ENCODE measurements at places on chromosomes 6 and 20. TPM values are rescaled to one million over a fixed set of nuclear protein-coding genes. Genes with fewer than 3 reads are reported as not detected.

The UST gene
- 2.4 TPM for total RNA-seq

The DST gene
- 177 TPM for total RNA-seq

The RMND1 gene
- total RNA-seq: 13.2 TPM

The ESF1 gene
- 14.7 TPM for total RNA-seq

The PPP1R16B gene
- total RNA-seq: not detected

DNA sequence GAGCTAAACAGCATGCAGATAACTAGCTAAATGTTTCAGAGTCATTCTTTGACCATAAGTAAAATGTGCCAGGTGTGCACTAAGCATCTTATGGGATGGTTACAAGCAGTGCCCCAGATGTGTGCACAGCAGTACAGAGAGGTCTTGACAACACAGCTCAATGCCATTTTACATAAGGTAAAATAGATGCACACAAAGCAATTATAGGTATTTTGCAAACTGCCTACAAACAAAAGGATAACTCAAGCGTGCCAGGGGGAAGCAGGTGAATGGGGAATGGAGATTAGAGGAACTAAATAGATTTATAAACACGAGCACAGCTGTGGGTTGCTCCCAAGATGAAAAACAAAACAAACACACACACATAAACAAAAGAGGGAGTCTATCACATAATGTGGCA lies 64.8 kb downstream of the SLC2A10 start:
- no peak for DNase-seq

DNA sequence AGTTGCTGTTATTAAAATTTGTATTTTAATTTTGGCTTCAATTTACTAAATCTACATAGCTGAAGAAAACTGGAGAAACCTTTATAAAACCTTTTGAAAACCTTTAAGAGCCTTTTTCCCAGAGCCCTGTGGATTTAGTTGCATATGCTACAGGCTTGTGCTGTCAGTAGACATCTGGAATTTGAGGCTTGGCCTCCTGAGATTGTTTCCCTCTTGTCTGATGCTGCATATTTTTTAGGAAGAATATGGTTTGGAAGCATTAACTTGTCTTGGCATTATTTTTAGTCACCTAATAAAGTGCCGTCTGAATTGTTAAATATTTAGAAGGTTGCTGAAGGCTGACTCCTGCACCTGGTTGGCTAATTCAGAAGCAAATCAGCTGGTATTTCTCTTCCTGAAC lies 369.4 kb downstream of the UTRN start:
- no peak for DNase-seq

GRCh38 chr6:106906232-106906631 lies 68.3 kb downstream of the CD24 start:
- DNase-seq: no peak

DNA sequence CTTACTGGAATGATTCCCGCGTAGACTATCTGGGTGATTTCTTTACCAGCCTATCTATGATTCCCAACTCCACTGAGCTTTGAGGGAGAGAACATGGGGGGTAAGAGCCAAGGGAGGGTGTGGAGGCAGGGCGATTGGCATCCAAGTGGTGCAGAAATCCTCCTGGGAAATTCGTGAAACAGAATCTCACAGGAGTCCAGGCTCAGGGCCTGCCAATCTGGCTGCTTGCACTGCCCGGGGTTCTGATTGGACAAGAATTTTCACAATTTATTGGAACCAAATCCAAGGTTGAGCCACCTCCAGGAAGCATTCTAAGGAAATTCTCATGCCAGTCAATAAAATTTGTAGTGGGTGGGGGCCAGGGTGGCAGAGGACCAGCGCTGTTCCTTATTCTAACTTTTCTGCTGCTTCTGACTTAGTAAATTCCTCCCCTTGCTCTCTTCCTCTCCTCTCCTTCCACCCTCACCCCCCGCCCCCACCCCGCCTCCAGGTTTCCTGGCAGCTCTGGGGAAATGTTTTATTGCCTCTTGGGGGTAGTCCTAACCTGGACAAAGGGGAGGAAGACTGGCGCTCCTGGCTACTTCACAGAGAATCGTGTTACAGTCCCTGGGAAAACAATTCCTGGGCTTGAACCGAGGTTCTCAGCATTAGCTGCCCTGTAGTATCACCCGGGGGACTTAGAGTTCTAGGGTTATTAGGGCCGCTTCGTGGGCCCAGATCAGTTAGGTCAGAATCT lies 3.1 kb downstream of the BMP6 start:
- no peak for DNase-seq

- DNase-seq: peak; percentile 46
Measured at GRCh38 chr6:38638941-38639497, 710 bp downstream of the BTBD9 start.

DNA sequence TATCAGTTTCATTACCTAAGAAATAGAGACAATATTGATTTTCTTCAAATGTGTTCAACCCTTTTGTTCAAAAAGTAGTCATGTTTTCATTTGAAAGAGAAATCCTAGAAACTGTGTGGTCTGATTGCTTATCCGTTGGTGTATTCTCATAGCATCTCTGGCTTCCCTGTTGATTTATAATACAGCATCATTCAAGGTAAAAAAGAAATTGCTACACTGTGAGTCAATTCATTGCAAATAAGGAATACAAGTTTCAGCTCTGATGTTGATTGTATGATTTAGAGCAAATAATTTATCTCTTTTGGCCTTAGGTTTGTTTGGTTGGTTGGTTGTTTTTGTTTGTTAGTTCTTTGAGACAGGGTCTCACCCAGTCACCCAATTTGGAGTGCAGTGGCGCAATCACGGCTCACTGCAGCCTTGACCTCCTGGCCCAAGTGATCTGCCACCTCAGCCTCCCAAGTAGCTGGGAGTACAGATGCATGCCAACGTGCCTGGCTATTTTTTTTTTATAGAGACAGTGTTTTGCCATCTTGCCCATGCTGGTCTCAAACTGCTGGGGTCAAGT lies 185.5 kb upstream of the TNFAIP3 start:
- DNase-seq: no peak

GRCh38 chr6:74742793-74743508 lies 462.9 kb downstream of the COL12A1 start:
- no peak for DNase-seq

GRCh38 chr6:47334334-47334733 lies 24.6 kb upstream of the TNFRSF21 start:
- DNase-seq: no peak

Measured in Calu3 (cell line).